ENCODE measurements at places on chromosomes 1 and 21.

- DNase-seq: no peak
Observed at GRCh38 chr1:193325771-193326170, 139.4 kb upstream of the B3GALT2 start.

GRCh38 chr1:55071477-55071876, 32.1 kb downstream of the PCSK9 start:
- DNase-seq: no peak

DNA sequence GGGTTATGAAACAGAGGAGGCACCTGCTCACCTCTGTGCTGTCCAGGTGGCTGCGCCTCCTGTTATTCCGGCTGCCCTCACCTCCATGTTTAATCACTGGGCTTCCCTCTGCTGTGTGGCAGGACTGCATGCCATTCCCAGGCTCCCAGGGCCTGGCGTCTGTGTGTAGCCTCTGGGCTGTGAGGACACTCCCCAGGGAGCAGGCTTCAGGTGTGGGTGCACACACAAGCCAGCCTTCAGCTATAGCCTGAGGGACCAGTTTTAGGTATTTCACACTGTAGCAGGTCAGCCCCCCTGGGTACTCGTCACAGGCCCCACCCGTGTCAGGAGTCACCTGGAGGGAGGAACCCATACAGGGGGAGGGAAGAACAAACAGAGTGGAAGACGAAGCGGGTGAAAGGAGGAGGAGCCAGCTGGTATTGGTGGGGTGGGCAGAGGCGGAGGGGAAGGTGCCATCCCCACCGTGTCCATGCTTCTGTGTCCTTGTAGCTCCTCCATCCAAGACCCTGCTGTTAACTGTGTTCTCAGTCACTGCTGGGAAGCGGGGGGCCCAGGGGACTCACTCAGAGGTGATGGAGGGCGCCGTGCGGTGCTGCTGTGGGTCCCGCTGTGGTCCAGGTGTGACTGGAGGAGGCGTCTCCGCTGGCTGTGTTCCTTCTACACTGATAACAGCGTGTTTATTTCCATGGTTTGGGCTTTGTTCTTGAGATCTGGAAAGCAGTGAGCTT, 158.6 kb downstream of the PGBD5 start:
- no peak for DNase-seq

- no peak for DNase-seq
Observed at GRCh38 chr1:84379138-84379916, 19.0 kb upstream of the DNASE2B start.

DNA sequence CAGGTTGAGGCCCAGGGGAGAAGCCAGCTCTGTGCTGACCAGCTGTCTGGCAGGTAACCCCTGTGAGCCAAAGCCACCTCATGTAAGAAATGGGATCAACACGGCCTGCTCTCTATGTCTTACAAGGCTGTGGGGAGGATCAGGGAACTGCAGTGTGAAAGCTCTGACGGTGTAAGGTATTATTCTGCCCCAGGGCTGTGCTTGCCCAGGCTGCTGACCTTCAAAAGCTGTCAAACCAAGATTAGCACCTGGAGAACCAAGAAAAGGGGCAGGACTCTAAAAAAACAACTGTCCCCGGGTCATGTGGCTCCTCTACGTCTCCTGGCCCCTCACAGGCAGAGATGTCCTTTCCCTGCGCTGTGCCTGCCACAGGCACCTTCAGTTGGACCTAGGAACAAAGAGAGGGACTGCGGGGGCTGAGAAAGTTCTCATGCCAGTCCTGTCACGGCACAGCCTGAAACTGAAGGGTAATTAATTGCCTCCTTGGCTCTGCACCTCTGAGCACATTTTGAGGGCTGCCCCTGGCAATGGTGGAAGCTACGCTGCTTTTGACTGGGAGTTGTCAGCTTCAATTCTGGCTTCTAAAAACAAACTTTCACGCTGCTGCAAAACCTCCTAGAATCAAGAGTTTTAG, 77.6 kb downstream of the PGBD5 start:
- DNase-seq: no peak

Measured in mucosa of gallbladder (tissue), 1 donor.